ENCODE measurements at places on chromosomes 16 and 17.

- DNase-seq, result no peak
Measured at GRCh38 chr17:55648086-55648485, 74.6 kb downstream of the TMEM100 start.

DNA sequence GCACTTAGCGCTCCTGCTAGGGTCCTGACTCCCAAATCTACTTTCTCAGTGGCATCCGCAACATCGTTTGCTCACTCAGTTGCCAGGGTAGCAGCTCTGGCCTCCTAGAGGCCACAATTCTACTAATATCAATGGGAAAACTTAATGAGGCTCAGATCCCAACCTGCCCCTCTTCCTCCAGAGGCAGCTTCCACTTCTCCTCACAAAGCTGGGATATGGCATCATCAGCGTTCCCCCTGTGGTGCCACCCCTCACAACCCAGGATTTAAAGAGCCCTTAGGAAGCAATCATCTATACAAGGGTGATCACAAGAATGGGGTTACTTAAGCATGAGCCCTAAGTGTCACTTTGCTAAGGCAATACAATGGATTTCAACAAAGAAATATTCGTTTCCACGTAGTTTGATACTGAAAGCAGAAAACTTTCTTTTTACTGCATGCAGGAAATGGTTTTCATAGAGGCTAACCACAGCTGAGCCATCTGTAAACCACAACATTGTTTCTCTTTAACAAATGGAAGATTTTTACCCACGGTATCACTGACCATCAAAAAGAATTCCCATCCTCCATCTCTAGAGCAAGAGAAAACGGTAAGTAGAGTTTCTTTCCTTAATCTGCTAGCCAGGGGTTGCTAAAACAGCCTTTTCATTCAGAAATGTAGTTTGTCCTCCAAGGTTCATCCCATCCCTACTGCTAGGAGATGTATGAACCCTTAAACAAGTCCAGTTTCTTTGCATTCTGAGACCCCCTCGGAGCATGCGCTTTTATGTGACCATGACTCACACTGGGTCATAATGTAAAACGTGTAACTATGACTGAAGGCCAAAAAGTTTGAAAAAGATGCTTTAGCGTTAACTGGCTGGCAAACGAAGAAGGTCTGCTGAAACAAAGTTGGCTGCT, 68.3 kb upstream of the BCAR1 start:
- no peak for DNase-seq

DNA sequence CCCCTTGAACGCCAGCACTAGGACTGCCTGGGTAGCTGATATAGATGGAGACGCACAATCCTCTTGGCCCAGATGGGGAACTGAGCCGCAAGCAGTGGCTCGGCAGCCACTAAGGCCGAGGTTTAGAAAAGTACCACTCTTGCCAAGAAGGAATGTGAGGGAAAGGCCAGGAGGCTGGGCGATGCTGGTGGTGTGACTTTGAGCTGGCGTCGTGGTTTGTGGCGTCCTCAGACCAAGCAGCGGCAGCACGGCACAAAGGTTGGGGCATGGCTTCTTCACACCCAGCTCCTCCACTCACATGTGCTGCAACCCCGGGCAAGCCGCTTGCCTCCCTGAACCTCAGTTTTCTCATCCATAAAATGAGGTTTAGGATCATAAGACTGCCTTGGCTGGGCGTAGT, 15.6 kb downstream of the DCAKD start:
- DNase-seq, result no peak

DNA sequence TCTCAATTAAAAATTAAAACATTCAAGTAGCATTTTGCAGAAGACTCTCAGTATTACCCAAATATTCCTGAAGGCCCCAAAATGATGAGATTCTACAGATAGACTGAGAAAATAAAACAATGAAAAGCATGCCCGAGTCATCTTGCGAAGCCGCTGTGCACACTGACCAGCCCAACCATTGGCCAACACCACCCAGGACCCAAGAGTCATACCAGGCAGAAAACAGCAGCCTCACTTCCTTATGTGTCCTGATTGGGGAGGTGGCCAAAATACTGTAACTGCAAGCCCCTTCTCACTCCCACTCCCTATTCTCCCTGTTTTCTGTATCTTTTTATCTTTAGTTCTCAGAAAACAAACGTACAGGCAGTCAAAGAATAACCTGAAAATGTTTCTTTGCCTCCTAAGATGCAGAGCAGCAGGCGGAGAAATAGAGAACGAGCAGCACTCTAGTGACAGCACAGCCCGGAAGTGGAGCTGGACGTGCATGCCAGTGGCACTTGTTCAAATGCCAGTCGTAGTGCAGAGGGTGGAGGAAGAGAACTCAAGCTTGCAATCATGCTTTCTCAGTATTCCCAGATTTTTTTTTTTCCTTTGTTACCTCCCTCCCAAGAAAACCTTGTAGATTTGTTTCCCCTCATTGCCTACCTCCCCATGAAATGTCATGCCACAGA, 182.3 kb upstream of the SOX9 start:
- no peak for DNase-seq

- no peak for DNase-seq
Measured at GRCh38 chr17:39074676-39075075, 76.8 kb downstream of the PLXDC1 start.

DNA sequence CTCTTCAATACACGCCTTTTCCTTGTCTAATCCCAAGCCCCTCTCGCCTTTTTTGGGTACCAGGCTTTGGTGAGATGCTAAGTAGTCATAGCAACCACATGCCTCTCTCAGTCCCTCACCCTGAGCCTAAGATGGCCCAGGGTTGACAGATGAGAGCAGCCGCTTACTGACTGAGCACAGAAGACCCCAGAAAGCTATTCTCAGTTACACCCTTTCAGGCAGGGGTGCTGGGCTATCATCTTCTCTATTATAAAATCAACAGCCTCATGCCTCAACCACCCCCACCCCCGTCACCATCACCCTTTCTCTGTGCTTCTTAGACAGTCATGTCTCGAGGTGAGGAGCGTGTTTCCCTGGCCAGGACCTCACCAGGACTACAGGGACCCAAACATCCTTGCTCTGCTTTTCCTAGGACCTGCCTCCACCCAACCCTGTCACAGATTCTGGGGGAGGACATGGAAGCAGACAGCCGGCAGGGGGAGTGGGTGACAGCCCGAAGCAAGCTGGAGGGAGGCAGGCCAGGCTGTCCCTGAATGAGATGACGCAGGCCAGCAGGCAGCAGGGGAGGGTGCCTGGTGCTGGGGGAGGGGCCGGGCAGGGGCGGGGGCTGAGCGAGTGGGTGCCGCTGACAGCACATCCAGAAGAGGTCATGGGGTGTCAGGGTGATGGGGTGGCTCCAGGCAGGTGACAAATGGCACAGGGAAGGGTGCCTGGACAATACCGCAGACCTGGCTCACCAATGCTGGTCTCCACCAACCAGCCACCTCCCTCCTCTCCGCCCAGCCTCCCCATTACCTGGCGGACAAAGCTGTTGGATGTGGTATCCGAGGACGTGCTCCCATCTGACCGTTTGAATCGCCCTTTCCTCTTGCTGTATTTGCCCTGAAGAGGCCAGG, 3.1 kb downstream of the CACNB1 start:
- DNase-seq, result no peak

DNA sequence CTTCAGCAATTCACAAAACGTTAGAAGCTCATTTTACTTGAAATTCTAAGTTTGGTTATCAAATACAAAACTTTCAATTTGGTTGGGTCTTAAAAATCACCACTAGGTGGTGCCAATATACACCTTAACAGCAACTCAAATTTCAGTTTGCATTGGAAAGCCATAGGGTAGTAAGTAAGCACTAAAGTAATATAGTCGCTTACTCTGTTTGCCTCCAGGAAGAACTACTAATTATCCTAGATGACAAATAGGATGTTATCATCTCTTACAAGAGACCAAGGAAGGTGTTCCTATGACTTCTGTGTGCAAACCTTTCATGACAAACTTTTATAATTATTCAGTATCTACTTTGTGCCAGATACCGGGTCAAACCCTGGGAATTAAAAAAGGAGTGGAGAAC, 93.3 kb downstream of the MYO1D start:
- no peak for DNase-seq

GRCh38 chr16:85820604-85821372, 21.3 kb downstream of the COX4I1 start:
- DNase-seq, result no peak

- no peak for DNase-seq
Measured at GRCh38 chr16:78292844-78293380, 193.5 kb downstream of the WWOX start.

GRCh38 chr16:74249846-74250245, 46.8 kb upstream of the PSMD7 start:
- DNase-seq, result no peak

DNA sequence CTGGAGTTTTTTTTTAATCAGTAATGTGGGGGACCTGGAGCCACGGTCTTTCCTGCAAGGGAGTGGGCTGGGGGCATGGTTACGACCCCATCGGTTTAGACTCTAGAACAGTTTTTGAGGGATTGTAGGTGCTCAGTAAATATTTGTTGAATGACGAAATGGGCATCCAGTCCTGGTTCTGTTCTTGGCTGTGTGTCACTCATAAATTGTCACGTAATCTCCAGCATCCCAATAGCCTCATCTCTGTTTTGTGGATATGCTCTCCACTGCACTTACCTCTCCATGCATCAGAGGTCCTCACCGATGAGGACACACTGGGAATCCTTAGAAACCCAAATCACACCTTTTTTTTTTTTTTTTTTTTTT, 497 bp upstream of the SLC38A7 start:
- DNase-seq, result no peak

DNA sequence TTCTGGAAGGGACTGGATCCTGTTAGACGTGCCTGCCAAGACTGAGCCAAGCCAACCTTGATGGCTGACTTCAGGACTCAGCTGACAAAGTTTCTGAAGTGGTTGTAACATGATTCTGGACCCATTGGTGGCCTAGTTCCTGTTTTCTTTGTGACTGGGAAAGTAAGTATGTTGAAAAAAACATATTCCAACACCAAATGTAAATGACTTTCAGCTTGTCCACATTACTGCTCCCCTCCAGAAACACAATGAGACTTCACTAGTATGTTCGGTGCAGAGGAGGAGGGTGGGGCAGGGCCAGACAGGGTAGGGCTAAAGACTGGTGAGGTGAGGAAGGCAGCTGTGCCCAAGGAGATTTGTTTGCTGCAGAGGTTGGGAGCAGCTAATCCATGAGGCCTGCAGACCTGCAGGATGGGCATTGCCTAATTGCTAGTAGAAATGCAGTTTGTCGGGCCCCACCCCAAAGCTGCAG, 26.4 kb downstream of the NMT1 start:
- DNase-seq, result no peak

- no peak for DNase-seq
Measured at GRCh38 chr16:47036201-47036600, 62.7 kb upstream of the DNAJA2 start.

GRCh38 chr17:65959630-65960029, 232.3 kb downstream of the CEP112 start:
- DNase-seq, result no peak

DNA sequence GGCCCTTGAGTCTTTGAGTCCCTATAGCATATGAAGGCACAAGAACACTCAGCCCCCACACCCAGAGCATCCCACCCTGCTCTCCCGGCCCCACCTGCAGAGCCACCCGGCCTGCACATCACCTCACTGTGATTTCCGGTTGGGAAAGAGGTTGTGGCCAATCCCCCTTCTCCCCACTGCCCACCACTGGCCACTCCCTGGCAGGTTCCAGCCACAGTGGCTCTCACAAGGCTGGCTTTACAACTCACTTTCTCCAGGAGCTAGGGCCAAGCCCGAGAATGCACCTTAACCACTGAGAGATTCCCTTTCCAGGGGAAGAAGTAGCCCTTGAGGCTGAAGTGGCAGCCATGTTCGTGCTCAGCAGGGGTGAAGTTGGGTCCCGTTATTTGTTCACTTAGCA, 123.9 kb downstream of the C16orf78 start:
- no peak for DNase-seq

GRCh38 chr16:88486398-88487123, 33.5 kb downstream of the ZFPM1 start:
- no peak for DNase-seq

GRCh38 chr16:54437921-54438320, 151.3 kb upstream of the IRX3 start:
- no peak for DNase-seq

GRCh38 chr17:9062399-9062902, 41.1 kb downstream of the NTN1 start:
- no peak for DNase-seq

All from stimulated activated CD8-positive, alpha-beta memory T cell treated with anti-CD3 and anti-CD28 coated beads, Interleukin-7, amount 100 ng/mL, for 1 hour (primary cell).